NCI-H146 (cell line): ENCODE measurements at places on chromosomes 7 and 10.
A peak's percentile ranks its signal among the peaks of the same experiment; 100 is the strongest.

DNA sequence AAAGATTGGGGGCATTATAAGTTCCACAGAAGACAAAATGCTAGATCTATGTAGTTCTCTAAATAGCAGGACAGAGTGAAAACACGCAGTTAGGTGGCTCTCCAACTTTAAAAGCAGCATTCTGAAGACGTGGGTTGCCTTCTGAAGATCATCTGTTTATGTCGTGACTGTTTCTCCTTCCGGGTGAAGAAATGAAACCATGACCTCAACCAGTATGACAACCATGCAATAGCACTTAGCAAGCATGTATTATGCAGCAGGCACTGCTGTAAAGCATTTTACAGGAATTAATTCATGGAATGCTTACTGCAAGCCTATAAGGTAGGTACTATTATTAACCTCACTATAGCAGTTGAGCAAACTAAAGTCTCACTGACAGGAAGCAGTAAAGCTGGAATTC lies 125.2 kb downstream of the SLC25A13 start:
- DNase-seq, result no peak

DNA sequence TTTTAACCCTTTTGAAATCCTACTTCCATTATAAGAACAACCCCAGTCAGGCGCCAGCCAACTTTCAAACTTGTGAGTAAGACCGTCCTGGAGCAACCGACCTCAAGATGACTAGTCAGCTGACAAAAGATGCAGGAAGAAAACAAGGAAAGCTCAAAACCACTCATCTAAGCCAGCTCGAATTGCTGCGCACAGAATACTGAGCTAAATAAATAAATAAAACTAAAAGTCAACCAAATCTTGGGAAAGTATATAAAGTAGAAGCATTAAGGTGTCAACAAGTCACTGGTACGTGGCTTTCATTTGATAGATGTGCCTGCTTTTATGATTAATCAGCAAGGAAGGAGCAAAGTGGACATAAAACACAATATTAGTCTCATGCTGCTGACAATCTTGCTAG lies 1269.8 kb downstream of the XPNPEP1 start:
- no peak for DNase-seq

DNA sequence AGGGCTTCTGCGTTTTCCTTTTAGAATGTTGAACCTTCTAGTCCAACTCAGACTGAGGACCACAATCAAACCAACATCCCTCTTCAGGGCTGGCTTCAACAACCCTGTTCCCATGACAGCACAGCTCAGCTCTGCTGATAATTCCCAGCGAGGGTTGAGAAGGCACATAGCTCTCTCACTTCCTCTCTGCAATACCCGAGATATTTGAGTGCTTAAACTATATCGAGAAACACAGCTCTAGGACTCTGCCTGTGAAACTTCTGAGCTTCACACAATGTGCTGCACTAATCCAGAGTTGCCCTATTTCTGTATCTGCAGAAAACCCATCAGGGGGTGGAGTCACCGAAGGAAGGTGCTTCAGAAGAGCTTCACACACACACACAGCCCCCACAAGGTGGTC lies 1.6 kb upstream of the ADARB2 start:
- no peak for DNase-seq

DNA sequence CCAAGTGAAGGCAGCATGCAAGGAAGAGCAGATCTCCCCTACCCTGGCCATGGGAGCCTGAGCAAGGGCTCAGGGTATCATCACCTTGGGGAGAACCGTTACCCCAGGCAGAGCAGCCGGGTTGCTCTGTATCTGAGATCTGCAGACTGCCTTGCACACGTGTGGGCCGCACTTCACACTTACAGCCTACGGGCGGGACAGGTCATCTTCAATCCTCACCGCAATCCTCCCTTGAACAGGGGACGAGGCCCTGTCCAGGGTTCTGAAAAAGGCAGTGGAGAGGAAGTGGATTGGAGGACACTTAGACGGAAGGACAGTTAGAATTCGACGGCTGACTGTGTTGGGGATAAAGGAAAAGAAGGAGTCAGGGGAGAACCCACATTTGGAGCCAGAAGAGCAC lies 51.4 kb downstream of the NPS start:
- DNase-seq, result no peak

- DNase-seq, result no peak
Observed at GRCh38 chr7:40923626-40924025, 779.3 kb downstream of the INHBA start.

DNA sequence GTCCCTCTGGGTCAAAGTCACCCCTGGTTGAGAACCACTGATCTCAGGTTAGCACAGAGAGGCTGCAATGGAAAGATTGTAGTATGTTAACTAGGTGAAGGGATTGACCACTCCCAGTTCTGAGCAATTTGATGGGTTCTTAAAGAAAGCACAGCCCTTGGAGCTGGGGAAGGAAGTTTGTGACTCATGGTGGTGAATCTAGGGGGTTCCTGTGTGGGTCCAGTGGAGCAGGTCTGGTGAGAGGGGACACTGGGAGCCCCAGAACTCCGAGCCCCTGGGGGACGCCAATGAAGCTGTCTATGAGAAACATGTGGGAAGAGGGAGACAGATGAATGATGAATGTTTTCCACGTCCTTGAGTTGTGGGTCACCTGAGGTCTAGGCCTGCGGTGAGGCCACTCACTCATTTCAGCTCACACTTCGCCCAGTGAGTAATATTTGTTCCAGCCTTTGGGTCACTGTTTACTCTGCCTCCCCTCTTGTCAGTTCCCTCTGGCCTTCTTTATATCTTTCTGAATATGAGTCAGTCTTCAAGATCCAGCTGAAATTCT lies 341.9 kb downstream of the LRMDA start:
- no peak for DNase-seq

DNA sequence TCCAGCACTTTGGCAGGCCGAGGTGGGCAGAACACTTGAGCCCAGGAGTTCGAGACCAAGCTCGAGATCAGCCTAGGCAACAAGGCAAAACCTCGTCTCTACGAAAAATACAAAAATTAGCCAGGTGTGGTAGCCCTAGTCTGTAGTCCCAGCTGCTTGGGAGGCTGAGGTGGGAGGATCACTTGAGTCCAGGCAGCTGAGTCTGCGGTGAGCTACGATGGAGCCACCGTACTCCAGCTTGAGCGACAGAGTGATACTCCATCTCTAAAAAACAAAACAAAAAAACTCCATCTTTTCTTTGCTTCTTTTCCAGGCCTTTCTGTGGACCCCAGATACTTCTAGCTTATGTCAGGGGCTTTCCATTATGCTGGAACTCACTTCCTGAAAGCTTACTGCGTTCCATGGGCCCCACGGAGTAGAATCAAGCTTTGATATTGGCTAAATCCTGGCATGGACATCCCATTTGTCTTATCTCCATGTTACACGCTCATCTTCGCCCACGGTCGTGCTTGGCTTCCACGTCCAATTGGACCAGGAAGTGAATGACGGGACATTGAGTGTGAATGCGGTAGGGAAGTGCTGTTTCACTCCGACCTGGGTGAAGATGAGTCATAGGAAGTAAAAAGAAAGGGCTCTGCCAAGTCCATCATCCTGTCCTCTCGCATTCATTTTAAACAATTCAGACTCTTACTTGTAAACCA lies 45.7 kb downstream of the FAM171A1 start:
- no peak for DNase-seq

DNA sequence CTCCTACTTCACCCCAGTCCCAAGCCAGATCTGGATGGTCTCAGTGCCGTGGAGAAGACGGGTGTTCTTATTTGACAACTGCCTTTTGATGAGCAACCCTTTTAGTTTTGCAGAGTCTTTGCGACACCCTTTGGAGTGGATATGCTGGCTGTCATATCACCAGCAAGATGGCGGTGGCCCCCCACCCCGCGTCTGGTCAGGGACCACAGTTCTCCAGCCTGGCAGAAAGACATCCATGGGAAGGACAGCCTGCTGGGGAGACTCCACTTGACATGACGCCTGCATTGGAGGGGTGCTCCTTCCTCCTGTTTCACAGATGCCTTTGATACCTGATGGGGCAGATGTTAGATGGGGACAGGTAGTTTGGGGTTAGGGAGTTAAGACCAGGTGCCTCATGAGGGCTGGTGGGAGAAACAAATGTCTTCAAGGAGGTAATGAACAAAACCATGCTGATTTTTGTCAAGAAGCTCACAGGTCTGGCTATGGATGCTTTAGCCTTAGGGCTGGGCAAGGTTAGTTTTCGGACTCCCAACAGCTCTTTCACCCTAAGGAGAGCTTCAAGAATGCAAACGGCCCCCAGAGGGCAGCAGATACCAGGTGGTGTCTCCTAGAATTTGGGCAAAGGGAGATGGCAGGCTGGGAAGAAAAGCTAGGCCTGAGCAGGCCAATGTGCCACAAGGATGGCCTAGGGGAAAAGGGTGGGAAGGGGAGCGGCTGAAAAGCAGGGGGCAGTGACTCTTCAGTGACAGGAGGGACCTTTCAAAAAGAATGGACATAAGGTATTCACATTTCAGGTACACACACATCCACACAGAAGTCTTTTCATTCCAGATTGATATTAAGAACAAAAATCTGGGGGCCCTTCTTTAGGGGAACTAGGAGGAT lies 95.2 kb downstream of the CLEC2L start:
- peak; percentile 18 for DNase-seq

DNA sequence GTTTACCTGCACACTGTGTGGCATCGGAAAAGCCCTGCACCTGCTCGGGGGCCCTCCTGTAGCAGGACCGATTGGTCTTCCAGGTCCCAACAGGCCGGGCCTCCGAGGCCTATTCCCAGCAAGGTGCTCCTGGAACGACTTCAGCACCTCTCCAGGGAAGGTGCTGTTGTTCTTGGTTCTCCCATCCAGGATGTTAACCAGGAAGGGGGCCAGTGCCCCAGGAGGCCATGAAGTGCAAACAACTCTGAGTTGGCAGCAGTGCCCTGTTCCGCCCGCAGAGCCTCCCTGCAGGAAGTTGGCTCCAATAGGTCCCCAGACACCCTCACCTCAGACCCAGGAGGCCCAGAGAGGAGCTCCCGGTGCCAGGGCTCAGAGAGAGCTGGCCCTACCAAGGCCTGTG lies 64.0 kb upstream of the DUSP5 start:
- no peak for DNase-seq

DNA sequence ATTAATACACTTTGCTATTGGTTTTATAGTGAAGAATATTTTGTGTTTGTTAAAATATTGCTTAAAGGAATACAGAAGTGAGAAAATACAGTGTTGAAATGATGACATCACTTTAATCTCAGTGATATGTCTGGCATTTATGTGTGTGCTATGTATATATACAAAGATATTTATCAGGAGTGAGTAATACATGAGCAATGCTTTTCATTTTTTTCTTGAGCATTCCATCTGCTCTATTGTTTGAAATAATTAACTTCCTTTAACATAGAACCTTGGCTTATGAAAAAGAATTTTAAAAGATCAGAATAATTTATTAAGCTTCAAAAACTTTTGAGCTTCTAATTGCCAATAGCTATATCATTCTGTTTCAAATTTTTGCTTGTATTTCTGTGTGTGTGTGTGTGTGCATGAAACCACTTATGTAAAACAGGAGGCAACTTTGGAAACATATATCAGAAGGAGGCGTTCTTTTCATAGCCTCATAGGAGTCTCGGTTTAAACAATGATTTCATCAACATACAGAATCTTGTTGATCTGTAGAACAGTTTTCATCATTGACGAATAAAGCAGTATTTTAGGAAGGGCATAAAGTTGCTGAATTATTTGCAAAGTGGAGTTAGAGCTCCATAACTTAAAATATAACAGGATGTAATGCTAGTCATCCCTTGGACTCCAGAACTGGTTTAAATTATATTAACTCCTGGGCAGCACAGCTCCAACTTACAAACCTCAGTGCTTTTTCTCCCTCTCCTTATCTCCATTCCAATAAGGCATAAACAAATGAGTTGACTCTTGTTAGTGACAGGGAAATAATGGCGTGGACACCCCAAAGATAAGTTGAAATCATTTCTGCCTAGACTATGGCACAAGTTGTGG lies 228.4 kb upstream of the DGKB start:
- no peak for DNase-seq

- DNase-seq, result no peak
Observed at GRCh38 chr7:140557809-140558518, 78.7 kb upstream of the MKRN1 start.

GRCh38 chr7:81207801-81208200 lies 288.9 kb upstream of the SEMA3C start:
- DNase-seq, result no peak

DNA sequence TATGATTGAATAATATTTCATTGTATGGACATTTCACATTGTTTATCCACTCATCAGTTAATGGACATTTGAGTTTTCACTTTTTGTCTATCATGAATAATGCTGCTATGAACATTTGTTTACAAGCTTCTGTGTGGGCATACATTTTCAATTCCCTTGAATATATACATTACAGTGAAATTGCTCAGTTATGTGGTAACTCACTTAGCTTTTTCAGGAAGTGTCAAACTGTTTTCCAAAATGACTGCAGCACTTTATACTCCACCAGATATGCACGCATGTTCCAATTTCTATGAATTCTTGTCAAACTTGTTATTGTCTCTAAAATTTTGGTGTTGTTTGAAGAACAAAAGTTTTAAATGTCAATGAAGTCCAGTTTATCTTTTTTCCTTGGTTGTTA lies 401.2 kb downstream of the THSD7A start:
- DNase-seq, result no peak

DNA sequence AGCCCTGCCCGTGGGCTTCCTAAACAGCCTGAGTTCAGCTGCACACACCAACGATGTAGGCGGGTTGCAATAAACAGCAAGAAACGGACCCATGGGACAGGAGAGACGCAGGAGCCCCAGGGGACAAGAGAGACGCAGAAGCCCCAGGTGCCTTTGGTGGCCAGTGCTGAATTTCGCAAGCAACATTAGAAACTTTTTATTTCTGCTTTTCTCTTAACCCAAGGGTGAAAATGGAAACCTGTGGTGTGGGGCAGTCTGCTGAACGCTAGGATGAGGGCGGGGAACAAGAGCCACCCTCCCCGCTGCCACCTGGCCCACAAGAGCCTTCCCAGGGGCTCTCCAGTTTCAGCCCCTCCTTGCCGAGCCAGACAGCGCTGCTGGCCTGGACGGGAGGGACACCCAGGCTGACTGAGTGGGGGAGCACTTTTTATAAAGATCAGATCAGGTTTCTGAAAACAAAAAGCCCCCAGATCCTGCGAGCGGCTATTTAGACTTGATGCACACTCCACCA lies 20.0 kb upstream of the GPR146 start:
- DNase-seq, result no peak

- DNase-seq, result peak; percentile 70
Observed at GRCh38 chr7:105935250-105935649, 27.8 kb upstream of the CDHR3 start.

GRCh38 chr7:24888653-24889052 lies 91.3 kb downstream of the OSBPL3 start:
- no peak for DNase-seq

DNA sequence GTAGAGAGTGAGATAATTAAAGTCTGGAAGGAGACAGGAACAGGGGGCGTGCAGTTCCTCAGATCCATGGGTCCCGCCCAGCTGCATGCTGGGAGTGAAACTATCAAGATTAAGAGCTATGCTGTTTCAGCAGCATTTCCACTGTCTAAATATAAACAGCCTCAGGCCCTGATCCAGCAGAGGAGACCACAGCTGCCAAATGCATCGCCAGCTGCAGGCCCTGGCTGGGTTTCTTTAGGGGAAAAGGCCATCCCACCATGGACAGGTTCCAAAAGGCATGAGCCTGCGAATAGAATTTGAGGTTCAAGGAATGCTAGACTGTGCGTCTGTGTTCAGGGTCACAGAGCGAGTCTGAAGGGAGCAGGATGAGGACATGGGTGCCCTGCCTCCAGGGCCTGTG lies 411.4 kb downstream of the PAXIP1 start:
- DNase-seq, result peak; percentile 8
